Forelimb muscle (tissue), 1 donor: ENCODE measurements at places on chromosomes 4 and X. TPM values are rescaled to one million over a fixed set of nuclear protein-coding genes. Genes with fewer than 3 reads are reported as not detected.

DNA sequence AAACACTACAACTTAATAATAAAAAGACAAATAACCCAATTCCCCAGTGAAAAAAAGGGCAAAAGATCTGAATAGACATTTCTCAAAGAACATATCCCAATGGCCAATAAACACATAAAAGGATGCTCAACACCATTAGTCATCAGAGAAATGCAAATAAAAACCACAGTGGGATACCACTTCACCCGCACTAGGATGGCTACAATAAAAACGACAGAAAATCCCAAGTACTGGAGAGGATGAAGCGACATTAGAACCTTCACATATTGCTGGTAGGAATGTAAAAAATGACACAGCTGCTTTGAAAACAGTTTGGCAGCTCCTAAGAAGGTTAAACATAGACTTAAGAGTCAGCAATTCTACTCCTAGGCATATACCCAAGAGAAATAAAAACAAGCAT is 140.6 kb upstream of the ARX start:
- no peak for DNase-seq

DNA sequence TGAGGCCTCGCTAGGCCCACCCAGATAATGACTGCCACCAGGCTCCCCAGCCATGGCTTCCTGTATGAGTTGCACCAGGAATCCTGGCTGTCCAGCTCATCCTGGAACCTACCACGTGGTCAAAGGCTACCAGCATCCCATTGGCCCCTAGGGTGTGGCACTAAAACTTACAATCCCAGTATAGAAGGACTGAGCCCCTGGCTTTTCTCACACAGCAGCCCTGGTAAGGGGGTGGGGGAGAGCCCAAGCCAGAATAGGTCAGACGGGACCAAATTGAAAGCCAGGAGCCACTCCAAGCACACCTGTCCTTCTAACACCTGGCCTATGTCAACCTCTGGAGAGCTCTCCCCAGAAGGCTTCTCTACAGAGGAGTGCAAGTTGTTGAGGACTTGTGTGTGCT is 269.3 kb upstream of the AGTR2 start:
- DNase-seq: no peak

- DNase-seq: no peak
These were observed 57.1 kb upstream of the GUCY1A1 start for GRCh38 chr4:155609455-155610059.

- no peak for DNase-seq
These were observed 47.8 kb upstream of the SETD7 start for GRCh38 chr4:139603576-139604410.

DNA sequence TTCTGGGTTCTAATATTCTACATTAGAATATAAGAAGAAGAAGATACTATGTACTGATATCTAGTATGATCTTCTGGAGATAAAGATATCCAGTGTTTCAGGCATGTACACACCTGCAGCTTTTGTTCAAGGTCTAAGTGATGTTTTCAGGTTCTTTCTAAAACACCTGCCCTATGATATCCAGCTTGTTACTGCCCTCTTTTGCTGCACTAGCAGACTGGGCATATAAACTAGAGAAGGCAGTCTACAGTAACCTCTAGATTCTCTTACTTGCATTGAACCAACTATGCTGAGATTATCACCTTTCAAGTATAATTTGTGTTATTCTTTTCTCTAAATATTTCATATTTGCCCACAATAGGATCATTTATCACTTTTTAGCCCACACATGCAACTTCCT is 1.9 kb upstream of the FRYL start:
- DNase-seq: no peak

- DNase-seq: no peak
These were observed 55.7 kb upstream of the GYPE start for GRCh38 chr4:143961075-143961474.

DNA sequence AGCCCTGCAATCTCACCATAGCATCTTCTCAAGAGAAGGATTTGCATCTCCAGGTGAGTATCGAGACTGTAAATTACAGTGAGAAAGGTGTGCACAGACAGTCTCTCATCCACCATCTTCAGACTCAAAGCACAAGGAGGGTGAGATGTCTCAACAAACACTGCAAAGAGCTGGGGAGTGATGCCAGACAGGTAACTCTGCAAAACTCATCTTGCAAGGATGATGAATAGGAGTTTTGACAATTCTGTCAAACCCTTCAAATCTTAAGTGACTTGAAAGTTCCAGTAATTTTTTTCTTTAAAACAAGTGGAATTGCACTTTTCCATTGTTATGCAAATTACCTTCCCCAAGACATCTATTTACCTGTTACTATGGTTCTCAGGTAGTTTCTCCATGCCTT is 277.2 kb upstream of the VCX3A start:
- DNase-seq: no peak

DNA sequence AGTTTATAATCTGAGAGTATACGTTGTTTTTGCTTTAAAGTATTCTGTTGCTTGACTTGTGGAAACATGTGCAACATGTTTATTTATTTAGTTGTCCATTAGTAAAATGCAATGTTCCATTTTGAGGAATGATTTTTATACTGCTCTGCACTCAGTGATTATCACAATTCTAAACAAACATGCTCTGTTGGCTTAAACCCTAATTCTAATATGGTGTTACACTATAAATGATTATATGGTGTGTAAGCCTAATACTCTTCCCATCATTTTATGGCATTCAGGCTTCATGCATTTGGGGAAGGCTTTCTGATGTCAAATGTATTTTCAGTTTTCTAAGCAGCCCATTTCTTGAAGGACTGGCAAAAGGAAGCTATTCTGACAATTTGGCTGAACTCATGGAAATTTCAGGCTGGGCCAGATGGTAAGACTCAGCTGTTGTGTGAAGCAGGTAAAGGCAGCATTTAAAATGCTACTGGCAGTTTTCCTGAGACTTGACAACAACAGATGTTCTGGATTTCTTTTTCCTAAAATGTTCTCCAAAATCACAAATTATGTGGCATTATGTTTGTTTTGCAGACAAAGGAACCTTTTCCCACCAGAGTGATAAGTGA is 336.7 kb upstream of the GNPDA2 start:
- DNase-seq: no peak

The PDLIM3 gene
- 616 TPM for polyA plus RNA-seq

The TRAM1L1 gene
- 4.4 TPM for polyA plus RNA-seq

The PIGA gene
- polyA plus RNA-seq: 5.4 TPM

The TRMT10A gene
- 10.0 TPM for polyA plus RNA-seq

DNA sequence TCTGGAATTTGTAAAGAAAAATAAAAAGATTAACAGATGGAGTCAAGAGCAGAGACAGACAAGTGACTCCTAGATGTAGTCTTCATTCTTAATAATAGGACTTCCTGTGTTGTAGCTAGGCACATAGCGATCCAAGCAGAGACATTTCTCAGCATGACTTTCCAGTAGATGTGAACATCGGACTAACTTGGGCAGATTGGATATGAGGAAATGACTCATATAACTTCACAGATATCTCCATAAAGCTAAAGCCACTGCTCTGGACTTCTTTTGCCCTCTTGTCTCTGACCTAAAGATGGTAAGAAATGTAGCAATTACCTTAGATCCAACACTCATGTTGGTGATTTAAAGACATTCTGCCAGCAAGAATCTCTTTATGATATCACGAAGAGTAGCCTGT is 131.7 kb downstream of the EPHA5 start:
- no peak for DNase-seq

The SPATA4 gene
- polyA plus RNA-seq: 0.24 TPM

DNA sequence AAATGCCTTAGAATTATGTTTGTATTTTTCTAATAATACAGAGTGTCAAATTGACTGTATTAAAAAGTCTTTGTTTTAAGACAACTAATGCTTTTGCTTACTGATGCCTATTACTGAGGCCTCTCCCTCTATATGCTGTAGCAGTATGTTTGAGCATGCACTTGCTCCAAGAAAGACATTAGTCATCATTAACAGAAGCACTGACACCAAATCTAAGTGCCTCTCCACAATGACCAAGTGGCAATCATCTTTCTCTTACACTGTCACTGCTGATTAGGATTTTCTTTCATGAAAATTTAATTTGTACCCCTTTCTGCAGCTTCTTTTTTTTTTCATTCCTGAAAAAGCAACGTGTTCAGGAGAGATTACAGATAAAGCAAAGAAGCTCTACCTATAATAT is 11.1 kb upstream of the MAB21L2 start:
- DNase-seq: no peak

The FAM114A1 gene
- polyA plus RNA-seq: 50.2 TPM

The VEGFC gene
- 7.9 TPM for polyA plus RNA-seq

DNA sequence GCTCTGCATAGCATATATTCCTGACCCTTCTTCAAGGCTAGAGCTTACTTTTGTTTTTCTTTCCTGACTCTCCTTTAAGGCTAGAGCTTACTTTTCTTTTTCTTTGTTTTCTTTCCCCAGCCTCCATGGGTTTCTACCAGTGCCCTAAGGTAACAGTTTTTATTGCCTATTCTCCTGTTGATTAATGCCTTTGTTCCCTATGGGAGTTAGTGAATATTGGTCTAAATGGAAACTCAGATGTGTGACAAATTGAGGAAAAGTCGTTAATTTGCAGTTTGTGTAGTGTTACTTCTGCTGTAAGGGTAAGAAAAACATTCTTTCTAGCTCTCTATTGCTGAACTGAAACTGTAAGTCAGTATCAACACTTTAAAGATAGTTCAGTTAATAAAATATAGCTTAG is 358.7 kb downstream of the IL15 start:
- no peak for DNase-seq

GRCh38 chr4:8847764-8848163 is 23.9 kb downstream of the HMX1 start:
- peak; percentile 38 for DNase-seq

GRCh38 chr4:39846705-39847104 is 131.0 kb downstream of the PDS5A start:
- no peak for DNase-seq

The MMAA gene
- polyA plus RNA-seq: 6.0 TPM

GRCh38 chr4:804804-805203 is 21.1 kb downstream of the CPLX1 start:
- DNase-seq: no peak

DNA sequence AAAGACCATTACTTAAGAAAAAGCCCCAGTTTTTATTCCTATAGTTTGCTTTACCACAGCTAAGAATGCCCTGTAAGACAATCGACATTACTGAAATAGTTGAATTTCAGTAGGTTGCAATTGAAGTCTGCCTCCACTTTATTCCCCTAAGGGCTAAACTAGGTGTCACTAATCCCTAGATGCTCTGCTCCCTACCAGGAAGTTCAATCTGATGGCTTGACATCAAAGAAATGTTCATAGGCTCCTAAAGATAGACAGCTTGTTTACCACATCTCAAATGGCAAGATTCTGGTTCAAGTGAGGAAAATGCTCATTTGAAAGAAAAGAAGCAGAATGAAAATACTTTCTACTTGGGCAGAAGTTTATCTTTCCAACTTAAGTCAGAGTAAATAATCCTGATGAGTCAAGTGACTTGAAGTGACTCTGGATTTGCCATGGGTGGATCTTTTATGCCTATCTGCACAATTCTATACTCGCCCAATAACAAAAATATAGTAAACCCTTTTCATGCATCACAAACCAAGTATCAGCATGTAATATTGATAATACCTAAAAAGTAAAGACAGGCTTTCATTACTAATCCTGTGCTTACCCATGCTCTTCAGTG is 117.2 kb downstream of the SH3RF1 start:
- DNase-seq: no peak
